Stimulated activated CD8-positive, alpha-beta memory T cell treated with anti-CD3 and anti-CD28 coated beads, Interleukin-2, amount 100 ng/mL, for 1 hour (primary cell): ENCODE measurements at places on chromosomes 4 and X.

DNA sequence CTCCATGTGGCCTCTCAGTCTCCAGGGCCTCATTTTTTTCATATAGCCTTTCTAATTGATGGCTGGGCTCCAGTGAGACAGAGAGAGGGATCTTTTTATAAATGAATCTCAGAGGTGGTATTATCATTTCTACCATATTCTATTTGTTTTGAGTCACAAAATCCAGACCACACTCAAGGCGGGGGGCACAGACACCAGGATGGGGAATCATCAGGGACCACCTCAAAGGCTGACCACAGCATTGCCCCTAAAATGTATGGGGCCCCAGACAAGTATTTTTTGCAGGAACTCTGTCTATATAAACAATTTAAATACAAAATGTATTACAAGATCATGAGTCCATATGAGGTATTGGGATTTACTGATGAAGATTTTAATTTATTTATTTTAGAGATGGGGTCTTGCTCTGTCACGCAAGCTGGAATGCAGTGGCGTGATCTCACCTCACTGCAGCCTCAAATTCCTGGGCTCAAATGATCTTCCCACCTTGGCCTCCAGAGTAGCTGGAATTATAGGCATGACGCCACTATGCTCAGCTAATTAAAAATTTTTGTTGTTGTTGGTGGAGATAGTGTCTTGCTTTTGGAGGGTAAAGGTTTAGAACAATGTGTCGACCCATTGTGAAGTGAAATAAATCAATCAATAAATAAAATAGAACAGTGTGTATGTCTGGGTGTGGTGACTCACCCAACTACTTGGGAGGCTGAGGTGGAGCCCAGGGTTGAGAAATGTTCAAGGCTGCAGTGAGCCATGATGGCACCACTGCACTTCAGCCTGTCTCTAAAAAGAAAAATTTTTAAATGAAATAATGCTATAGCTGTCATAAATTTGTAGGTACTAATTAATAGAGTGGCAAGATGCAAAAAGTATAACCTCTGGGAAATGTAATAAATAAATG lies 29.4 kb downstream of the WDR13 start:
- no peak for DNase-seq

- DNase-seq = no peak
These were observed 709 bp upstream of the CLOCK start for GRCh38 chr4:55547466-55547770.

GRCh38 chr4:141375855-141376254 lies 155.2 kb downstream of the ZNF330 start:
- DNase-seq = no peak

DNA sequence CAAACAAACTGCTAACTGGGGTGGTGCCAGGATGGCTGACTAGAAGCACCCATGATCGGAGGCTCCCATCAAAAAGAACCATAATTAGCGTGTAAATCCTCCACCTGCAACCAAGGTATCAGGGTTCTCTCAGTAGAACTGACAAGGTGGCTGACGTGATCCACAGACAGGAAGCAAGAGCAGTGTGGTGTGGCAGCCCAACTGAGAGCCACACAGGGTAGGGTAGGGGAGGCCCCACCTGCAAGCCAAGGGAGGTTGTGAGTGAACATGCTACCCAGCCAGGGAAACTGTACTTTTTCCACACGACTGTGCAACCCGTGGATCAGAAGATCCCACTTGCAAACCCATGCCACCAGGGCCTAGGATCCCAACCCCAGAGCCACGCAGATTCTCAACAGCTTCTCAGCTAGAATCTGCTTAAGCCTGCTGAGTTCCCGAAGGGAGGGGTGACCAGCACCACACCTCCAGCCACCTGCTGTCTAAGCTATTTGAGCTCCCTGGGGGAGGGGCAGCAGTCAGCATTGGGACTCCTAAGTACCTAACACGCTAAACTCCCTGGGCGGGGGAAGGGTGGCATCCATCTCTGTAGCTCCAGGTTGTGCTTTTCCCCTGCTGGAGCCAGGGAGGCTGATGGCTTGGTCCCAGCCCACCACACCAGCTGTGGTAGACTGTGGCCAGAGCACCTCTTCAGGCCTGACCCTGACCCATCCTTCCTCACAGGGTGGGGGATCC lies 425.1 kb downstream of the GPM6A start:
- DNase-seq = no peak

DNA sequence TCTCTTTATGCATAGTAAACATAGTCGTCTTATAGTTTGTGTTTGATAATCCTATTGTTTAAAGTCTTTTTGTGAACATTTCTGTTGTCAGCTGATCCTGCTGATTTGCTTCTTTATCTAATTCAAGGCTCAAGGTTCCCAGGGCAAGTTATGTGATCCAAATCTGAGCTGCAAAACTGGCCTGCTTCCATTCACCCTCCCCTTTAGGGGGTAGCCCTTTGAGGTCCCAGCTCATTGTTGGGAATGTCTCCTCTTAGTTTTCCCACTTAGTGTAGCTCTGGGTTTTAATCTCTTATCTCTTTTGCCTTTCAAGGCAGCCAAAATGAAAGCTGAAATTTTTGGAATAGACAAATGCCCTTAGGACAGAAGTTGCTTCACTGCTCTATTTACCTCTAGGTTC lies 40.2 kb upstream of the MAGED1 start:
- no peak for DNase-seq

GRCh38 chrX:43508694-43509093 lies 147.4 kb upstream of the MAOA start:
- DNase-seq = no peak

- DNase-seq = no peak
These were observed 247.6 kb downstream of the DCLK2 start for GRCh38 chr4:150325872-150326271.

GRCh38 chrX:97605271-97605670 lies 721.6 kb downstream of the RPA4 start:
- DNase-seq = no peak

DNA sequence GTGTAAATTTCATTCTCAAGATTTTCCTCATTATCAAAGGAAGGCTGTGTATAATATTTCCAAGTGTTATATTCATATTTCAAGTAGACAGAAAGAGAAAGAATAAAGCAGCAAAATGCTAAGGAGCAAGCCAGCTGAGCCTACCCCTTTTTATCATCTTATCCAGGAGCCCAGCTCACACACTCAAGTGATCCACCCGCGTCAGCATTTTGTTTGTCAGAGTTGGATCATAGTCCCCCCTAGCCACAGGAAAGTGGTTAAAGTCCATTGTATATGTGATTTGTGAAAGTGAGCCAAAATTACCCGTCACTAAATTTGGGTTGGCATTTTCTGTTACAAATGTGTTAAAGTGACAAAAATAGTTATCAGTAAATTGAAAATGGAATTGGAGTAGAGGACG lies 289.3 kb upstream of the CTSO start:
- no peak for DNase-seq

DNA sequence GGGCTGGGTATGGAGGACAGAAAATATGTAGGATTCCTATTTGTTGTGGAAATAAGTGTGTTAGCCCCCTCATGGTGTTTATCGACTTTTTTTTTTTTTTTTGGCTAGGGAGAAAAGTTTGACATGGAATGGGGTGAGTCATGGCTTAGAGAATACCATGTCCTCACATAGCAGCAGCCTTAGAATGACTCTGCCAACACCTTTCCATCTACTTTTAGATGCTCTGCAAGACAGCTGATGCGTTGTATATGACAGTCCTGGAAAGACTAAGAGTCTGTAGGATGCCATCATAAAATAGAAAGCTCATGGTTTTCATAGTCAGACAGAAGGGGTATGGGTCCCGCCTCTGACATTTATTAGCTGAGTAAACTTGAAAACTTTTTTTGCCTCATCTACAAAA lies 37.7 kb downstream of the MTTP start:
- DNase-seq = no peak

GRCh38 chrX:102558607-102559006 lies 40.7 kb upstream of the ARMCX5 start:
- no peak for DNase-seq

DNA sequence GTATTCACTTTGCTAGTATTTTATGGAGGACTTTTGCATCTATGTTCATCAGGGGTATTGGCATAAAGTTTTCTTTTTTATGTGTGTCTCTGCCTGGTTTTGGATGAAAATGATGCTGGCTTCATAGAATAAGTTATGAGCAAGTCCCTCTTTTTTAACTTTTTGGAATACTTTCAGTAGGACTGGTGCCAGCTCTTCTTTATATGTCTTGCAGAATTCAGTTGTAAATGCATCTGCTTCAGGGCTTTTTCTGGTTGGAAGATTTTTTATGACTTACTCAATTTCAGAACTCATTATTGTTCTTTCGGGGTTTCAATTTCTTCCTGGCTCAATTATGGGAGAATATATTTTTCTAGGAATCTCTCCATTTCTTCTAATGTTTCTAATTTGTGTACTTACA lies 9.1 kb upstream of the CSN2 start:
- no peak for DNase-seq

GRCh38 chr4:141213550-141213991 lies 7.1 kb upstream of the ZNF330 start:
- no peak for DNase-seq

DNA sequence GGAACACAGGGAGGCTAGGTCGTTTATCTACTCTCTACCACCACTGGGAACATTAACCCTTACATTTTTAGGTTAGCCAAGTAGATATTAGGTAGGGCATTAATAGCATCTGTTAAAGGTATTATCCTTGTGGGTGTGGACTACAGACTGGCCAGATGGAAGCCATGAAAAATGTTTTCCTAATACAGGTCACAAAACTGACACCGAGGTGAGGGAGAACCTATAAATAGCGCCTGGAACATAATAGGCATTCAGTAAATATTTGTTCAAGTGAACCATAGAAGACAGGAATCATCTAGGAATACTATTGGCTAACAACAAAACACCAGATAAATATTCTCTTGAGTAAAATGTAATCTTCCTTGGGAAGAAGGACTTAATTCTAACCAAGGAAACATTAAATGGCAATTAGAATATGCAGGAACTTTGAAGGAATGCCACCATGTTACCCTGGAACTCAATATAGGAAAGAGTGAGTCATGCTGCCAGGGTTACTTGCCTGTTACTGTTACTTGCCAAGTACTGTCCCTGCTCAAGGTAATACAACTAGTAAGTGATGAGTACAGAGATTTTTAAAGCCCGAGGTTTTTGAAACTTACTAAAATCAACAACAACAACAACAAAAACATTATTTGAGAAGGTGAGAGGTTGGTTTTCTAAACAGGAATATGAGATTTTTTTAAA lies 79.0 kb downstream of the SOX3 start:
- DNase-seq = no peak

GRCh38 chr4:109739547-109739946 lies 9.7 kb upstream of the PLA2G12A start:
- DNase-seq = no peak

DNA sequence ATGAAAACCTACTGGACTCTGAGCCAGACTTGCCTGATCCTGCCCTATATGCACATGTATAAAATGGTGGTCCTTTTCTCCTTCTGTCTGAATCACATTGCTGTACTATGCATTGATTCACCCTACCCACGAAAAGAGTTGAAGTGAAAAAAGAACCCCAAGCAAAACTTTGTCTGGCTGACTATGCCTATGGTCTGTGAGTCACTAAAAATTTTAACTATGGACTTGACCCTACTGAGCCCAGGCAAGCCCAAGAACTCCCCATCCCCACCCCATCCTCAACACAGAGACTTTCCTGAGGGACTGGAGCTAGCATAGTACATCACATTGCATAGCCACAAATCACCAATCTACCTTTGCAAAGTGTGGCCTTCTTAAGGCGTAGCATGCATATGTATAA lies 116.6 kb upstream of the TENM3 start:
- DNase-seq = no peak

GRCh38 chr4:175947117-175947722 lies 118.4 kb upstream of the WDR17 start:
- DNase-seq = no peak

DNA sequence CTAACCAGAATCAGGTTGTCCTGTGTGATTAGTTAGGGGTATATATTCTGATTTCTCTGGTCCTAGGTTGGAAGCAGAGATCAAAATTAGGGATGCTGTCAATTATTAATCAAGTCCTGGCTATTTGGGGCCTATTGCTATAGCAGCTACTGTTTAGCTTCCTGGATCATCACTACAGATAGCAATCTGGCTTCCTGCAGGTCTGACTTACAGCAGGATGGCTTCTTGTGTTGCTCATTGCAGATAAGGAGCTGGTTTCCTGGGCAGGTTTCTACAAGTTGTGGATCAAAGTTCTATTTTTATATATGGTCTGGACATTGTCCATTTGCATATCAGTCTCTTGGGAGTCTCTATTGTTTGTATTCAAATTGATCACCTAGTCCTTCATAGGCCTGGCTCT lies 57.7 kb upstream of the C4orf54 start:
- DNase-seq = no peak
